Stimulated activated CD4-positive, alpha-beta T cell treated with anti-CD3 and anti-CD28 coated beads, Interleukin-4, amount 100 ng/mL, for 48 hours (primary cell): ENCODE measurements at places on chromosomes 12 and 14.

GRCh38 chr12:40171501-40171900 is 53.3 kb upstream of the LRRK2 start:
- no peak for DNase-seq

- no peak for DNase-seq
Observed at GRCh38 chr14:69696633-69697557, 70.0 kb upstream of the SRSF5 start.

- no peak for DNase-seq
Observed at GRCh38 chr14:24673059-24673458, 39.1 kb upstream of the GZMB start.

- no peak for DNase-seq
Observed at GRCh38 chr14:101288436-101289229, 272.7 kb upstream of the DIO3 start.

- no peak for DNase-seq
Observed at GRCh38 chr14:93398491-93398890, 32.2 kb upstream of the UNC79 start.

- DNase-seq = no peak
Observed at GRCh38 chr14:74591899-74592298, 20.1 kb downstream of the LTBP2 start.

GRCh38 chr14:39452680-39453079 is 20.4 kb upstream of the FBXO33 start:
- no peak for DNase-seq

- DNase-seq = no peak
Observed at GRCh38 chr14:100586153-100586402, 1.1 kb downstream of the BEGAIN start.
